NCI-H1694 (cell line): ENCODE measurements at places on chromosomes 2 and 18.

DNA sequence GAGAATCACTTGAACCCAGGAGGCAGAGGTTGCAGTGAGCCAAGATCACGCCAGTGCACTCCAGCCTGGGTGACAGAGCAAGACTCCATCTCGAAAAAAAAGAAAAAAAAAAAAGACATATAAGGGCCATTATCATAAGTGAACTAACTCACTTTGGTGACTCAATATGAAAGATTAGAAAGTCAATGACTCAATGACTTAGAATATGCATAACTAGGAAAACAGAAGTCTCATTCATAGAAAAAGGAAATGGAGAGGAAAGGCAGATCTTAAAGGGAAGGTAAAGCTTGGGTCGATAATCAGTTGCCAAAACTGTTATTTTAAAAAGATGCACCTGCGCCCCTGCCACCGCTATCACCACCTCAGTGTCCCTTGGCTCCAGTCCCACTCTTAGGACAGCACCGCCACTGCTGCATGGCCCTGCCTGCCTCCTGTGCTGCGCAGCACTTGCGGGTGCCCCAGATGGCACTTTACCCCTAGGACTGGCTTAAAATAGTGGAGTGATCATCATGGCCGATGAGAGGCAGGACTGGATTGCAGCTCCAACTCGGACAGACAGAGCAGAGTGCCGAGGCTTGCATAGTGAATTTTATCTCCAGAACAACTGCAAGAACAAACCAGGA lies 54.7 kb downstream of the INO80D start:
- no peak for DNase-seq

GRCh38 chr2:195594919-195595694 lies 61.9 kb upstream of the SLC39A10 start:
- no peak for DNase-seq

DNA sequence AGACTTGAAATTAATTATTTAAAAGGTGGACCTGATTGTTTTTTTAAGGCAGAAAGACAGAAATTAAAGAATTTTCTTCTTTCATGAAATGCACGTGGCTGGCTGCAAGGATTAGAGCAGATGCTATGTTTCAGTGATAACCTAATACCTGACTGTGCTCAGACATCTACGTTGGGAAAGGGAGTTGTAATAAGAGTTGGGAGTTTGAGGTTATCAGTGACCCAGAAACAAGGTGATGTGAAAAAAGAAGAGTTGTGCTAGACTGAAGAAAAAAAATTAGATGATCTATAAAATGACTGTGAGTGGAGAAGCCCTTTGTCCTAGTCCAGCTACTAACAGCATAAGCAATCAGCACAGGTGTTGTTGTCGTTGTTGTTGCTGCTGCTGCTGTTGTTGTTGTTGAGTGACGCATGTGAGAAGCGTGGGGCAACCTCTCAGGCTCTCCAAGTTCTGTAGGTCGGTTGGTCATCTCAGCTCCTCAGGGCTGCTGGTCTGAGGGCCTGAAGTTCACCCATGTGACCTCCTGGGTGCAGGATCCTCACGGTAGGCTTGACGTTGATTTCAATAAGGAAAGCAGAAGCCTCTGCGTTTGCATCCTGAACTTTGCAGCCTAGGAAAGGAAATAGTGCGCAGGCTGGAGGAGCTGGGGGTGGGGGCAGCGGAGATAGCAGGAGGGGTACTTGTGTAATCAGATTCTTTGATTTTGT lies 7.6 kb downstream of the POU3F3 start:
- DNase-seq, result no peak

GRCh38 chr2:8594731-8595427 lies 87.0 kb upstream of the ID2 start:
- no peak for DNase-seq

GRCh38 chr2:215020283-215020682 lies 118.1 kb downstream of the ABCA12 start:
- DNase-seq, result no peak
